ENCODE measurements at places on chromosomes 11 and 22.

DNA sequence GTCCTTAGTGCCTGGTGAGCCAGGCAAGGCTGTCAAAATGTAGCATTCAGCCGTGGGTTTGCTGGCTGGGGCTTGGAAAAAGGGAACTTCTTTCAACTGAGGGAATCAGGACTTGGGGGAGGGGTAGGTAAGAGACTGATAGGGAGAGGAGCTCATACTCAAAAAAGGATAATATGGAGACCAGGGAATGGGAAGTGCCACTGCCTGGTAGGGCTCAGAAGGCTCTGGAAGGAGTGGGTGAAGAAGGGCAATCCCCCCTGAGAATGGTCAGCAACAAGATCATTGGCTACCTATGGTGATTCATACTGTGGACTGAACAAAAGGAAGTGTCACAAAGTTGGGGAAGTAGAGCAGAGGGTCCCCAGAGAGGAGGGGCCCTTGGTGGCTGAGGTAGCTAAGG lies 1.9 kb downstream of the CNGA4 start:
- DNase-seq, result no peak

DNA sequence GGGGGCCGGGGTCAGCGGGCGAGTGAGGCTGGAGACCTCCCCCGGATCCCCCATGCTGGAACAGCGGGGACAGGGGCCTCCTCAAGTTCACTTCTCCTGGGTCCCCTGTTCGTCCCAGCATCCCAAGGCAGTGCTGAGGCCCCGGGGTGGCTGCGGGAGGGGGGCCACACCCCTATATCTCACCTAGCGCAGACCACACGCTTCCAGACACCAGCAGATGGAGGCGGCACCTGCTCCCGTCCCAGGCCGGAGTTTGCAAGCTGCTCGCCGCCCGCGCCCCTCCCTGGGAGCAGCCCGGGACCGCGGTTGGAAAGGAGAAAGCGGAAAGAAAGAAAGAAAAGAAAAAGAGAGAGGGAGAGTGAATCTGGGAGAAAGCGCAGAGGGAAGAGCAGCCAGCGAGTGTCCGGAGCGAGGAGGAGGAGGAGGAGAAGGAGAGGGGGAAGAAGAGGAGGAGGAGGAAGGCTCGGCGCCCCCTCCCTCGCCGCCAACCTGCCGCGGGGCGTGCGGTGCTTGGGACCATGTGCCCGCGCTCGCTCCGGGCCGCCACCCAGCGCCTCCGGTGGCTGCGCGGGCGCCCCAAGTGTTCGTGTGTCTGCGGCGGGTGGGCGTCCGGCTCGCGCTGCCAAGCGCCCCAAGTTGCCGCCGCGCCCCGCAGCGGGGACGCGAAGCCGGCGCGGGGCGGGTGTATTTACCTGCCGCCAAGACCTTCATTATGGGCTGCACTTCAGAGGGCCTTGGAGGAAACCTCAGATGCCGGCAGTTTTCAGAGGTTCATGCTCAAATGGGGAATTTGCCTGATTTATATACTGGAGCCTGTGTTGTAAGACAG lies at the start of gene LIF:
TSS of gene LIF (minus strand) at position 775 of the 829 bp plus-strand sequence. CDS start at position 711, 64 bp downstream.
- DNase-seq, result peak; percentile 57

DNA sequence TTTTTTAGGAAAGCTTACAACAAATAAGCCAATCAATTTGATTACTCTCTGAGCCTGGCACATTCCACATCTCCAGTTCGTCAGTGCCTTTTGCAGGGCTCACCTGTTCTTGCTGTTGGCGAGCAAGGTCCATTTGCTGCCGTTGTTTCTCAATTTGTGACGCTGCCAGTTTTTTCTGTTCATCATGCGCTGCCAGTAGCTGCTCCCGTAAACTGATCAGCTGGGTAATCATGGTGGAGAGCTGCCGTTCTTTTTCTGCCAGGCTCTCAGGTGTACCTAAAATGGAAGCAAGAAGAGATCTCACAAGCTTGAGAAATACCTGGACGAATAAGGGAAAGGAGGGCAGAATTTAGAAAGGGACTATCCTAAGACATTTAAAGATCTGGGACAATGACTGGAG lies 169.7 kb downstream of the SOX6 start:
- no peak for DNase-seq

GRCh38 chr11:126655807-126656128 lies 300.3 kb downstream of the ST3GAL4 start:
- no peak for DNase-seq

DNA sequence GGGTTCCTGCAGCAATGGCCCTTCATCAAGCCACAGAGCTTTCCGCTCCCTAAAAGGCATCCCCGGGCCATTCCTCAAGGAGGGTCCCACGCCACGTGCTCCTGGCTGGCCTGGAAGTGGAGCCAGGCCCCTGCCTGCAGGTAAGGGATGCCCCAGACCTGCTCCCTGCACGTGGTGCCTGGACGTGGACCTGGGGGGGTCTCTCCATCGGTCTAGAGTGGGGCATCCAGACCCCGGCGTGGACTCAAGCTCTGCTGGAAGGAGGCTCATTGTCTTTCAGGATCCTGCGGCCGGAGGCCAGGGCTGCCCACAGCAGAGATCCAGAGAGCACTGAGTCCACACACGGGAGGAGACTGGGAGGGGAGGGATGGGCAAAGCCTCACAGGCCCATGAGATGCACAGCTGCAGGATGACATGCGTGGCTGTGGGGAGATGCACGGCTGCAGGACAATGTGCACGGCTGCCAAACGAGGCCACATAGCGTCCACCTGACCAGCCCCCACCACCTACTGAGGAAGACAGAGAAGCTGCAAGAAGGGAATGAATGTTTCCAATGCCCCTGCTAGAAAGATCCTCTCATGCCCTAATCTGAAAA lies 236.7 kb downstream of the BRD1 start:
- no peak for DNase-seq

DNA sequence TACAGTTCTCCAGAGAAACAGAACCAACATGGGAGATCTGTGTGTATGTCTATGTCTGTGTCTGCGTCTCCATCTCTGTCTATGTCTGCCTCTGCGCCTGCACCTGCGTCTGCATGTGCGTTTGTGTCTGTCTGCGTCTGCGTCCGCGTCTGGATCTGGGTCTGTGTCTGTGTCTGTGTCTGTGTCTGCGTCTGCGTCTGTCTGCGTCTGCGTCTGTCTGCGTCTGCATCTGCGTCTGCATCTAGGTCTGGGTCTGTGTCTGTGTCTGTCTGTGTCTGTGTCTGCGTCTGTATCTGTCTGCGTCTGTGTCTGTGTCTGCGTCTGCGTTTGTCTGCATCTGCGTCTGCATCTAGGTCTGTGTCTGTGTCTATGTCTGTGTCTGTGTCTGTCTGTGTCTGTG lies 88.4 kb upstream of the SLC22A12 start:
- no peak for DNase-seq

DNA sequence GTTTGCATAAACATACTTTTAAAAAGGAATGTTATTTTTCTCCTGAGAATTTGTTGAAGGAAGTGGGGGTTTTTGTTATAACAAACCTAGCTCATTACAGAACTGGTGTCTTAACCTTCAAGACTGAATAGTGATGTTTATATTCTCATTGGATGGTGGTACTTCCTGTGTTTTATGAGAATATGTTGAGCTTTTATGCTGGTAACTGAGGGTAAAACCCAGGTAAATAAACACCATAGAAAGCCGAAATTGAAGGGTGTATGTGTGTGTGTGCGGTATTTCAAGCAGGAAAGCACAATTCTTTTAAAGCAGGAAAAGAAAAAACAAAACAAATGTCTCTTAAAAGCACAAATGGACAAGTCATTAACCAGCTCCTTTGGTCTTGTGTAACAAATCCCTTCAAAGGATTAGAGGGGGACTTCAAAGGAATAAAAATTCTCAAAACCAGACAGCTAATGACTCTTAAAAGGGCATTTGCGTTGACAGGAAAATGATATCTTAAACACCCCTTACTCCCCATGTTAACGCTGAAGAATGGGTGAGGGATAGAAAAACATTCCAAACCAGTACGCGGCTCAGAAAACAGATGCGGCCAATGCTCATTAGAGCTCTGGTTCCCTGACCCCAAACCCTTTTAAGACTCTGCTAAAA lies 23.8 kb downstream of the LMO2 start:
- DNase-seq, result no peak

- DNase-seq, result no peak
Measured at GRCh38 chr22:46890819-46891218, 128.4 kb downstream of the TBC1D22A start.

DNA sequence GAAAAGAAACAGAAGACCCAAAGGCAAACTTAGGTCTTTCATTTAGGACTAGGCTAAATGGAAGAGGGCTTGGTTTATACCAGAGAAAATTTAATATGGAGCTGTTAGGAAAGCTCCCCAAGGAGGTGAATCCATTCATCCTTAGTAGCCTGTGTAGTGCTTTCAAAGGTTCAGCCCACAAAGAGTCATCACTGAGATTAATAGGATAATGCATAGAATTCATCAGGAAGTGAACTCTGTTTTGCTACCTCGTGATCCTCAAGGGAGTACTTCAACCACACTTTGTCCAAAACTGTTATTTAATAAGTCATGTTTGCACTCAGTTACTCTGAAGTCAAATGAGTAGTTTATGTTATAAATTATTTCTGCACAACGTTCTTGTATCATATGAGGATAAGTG lies 43.3 kb upstream of the MMP7 start:
- no peak for DNase-seq

DNA sequence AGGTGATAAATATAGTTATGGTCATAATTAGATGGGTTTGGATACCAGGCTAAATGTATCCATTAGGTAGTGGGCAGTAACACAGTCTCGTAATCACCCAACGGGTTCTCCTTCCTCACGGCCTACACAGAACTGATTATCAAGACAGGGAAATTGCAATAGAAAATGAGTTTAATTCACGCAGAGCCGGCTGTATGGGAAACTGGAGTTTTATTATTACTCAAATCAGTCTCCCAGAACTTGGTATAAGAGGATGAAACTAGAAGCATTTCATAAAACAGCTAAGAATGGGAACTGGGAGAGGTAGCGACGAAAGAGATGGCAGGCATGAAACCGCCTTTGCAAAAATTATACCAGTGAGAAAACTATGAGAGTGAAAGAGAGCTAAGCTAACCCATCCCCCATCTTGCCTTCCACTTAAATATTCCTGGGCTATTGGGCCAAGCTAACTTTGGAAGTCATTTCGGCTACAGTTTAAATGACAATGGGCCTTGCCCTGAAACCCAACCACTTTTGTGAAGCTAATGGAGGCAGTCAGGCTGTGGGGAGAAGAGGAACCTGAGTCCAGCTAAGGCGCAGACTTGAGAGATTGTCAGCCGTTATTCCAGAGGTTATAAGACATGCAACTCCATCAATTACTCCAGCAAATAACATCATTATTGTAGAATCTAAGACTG lies 29.6 kb downstream of the CTSC start:
- DNase-seq, result no peak

DNA sequence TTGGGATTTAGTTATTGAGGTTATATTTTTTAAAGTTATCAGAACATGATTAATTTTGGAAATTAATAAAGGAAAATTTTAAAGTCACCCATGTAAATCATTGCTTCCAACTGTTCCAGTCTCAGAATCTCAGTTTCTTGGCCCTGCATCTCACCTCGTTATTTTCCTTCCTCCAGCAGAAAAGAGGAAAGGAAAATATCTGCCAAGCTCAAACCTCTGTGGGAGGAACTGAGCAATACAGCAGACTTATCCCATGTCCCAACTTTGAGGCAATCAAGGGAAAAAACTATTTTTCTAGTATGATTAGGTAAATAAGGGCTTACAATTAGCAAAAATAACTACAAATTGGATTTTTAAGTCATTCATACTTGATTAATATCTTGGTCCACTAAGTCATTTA lies 30.1 kb downstream of the ELMOD1 start:
- no peak for DNase-seq

- DNase-seq, result no peak
Measured at GRCh38 chr11:83363312-83363711, 77.1 kb upstream of the CCDC90B start.

GRCh38 chr22:27089264-27089663 lies 431.9 kb downstream of the MIAT start:
- no peak for DNase-seq

DNA sequence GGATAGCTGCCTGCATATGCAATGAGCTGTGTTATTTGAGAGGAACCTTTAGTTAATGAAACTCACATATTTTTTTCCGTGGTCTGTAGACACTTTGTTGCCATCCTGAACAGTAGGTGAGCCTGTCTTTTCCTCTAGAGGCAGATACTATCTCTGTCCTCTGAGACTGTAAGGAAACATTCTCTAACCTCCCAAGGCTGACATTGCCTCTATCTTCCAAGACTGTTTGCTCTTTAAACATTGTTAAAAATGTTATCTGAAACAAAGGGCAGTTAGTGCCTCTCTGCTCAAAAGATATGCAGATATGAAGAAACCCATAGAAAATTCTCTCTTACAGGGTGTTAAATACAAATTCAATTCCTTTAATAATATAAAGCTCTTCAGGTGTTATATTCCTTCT lies 963.8 kb upstream of the CNTN5 start:
- no peak for DNase-seq

- DNase-seq, result no peak
Measured at GRCh38 chr11:87330187-87330601, 292.5 kb downstream of the TMEM135 start.
